MCF 10A (cell line): ENCODE measurements at places on chromosomes 7 and 10. TPM values are rescaled to one million over a fixed set of nuclear protein-coding genes. Genes with fewer than 3 reads are reported as not detected.

GRCh38 chr7:25486656-25487055, 258.4 kb upstream of the NPVF start:
- no peaks in the 10 kb centered on the region for H3K4me1 ChIP-seq
- H3K27me3 ChIP-seq = peaks cover 58% of the 10 kb centered on the region
- H3K4me3 ChIP-seq = no peak overlapping the region
- no peaks in the 10 kb centered on the region for H3K36me3 ChIP-seq
- H3K27ac ChIP-seq = no peak overlapping the region
- no peak for DNase-seq

DNA sequence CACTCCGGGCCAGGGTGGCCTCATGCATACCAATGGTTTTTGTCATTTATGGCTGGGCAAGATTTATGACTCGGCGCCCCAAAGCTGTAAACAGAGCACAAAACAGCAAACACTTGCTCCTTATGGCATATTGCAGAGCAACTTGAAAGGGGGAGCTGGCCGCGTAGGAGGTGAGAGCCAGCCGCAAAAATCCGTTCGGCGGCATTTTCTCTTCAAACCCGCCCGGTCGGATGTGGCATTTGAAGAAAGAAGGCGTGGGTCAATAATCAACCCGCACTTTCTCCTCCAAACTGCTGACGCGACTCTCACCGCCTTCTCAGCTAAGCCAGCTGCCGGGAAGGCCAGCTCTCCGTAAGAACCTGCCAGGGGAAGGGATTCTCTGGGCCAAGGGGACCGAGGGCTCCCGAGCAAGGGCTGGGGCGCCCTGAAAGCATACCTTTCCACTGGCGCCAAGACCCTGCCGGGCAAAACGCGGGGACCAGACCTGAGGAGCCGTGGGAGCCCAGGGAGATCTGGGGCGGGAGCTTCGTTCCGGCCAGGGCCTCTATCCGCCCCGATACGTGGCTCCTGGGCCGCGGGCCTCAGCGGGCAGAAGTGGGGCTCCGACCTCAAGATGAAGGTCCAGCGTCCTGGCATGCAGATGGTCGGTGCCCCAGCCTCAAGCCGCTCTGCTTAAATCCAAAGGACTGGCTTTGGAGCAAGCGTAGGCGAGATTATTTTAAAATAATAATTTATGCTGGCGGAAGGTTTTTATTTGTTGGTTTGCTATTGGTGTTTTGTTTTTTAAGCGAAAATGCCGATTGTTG, 12.9 kb upstream of the HOXA2 start:
- peak overlapping the region; percentile 80 for H3K4me3 ChIP-seq
- peak overlapping the region; percentile 90 for H3K27ac ChIP-seq

DNA sequence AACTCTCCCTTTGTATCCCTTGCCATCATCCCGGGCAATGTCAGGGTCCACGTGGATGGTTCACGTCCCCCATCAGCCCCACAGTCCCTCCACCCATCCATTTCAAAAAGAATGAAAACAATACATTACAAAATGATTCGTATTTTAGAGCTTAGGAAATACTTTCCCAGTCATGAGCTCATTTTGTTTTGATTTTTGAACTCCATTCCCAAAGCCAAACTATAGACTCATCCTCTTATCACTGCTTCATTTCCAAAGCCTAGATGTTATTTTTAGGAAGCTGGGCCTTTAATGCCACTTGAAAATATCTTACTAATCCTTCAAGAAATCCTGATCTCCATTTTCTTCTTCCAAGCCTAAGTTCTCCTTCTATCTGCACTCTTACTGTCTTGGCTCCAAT, 72.1 kb downstream of the WNT2 start:
- H3K27ac ChIP-seq = no peak overlapping the region
- no peak overlapping the region for H3K4me3 ChIP-seq
- H3K36me3 ChIP-seq = no peaks in the 10 kb centered on the region
- H3K4me1 ChIP-seq = no peaks in the 10 kb centered on the region
- peaks cover 32% of the 10 kb centered on the region for H3K27me3 ChIP-seq
- DNase-seq = no peak

Gene TEX47
- not detected in 2 replicates for total RNA-seq
